Activated CD4-positive, alpha-beta T cell treated with anti-CD3 and anti-CD28 coated beads for 36 hours (primary cell): ENCODE measurements at places on chromosomes 3 and 15. TPM values are rescaled to one million over a fixed set of nuclear protein-coding genes. Genes with fewer than 3 reads are reported as not detected.

The CYP8B1 gene
- not detected for total RNA-seq

GRCh38 chr15:41494190-41494921 lies 682 bp downstream of the ITPKA start:
- DNase-seq: peak; percentile 73
- H3K4me1 ChIP-seq: peaks cover 35% of the 10 kb centered on the region
- H3K27me3 ChIP-seq: peaks cover 47% of the 10 kb centered on the region
- H3K36me3 ChIP-seq: peaks cover 2% of the 10 kb centered on the region
- peak overlapping the region; percentile 58 for H3K4me3 ChIP-seq

DNA sequence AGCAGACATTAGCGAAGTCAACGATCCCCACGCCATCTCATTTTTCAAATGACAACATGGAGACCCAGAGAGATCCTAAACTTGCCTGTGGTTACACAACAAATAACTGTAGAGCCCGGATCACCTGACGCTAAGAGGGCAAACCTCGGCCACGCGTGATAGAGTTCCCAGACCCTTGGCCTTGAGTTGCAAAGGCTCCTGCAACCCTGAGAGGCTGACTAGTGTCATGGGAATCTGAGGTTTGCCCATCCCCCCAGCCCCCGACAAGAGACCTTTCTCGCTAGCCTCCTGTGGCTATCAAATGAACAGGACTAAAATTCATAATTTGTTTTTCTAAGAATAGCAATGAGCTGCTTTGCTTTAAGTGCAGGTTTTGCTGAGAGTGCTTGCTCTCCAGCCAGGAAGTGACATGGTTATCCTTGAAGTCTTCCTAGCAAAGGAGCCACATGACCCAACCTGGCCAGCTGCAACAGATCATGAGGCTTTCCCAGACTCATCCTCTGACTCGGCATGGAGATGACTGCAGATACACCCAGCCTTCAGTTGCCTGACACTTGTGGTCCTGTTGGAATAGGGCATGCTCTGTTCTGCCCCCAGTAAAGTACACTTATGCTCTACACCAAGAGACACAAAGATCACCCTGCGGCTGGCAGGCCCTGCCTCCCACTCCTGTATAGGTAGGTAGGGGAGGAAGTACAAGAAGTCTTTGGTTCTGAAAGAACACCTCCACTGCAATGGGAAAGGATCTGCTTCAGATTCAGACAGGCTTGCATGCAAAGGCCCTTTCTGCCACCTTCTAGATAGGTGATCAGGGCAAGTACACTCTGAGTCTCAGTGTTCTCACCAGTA lies 36.0 kb downstream of the MCF2L2 start:
- H3K4me3 ChIP-seq: no peak overlapping the region
- no peak overlapping the region for H3K27ac ChIP-seq
- H3K27me3 ChIP-seq: no peaks in the 10 kb centered on the region
- peaks cover 2% of the 10 kb centered on the region for H3K4me1 ChIP-seq

DNA sequence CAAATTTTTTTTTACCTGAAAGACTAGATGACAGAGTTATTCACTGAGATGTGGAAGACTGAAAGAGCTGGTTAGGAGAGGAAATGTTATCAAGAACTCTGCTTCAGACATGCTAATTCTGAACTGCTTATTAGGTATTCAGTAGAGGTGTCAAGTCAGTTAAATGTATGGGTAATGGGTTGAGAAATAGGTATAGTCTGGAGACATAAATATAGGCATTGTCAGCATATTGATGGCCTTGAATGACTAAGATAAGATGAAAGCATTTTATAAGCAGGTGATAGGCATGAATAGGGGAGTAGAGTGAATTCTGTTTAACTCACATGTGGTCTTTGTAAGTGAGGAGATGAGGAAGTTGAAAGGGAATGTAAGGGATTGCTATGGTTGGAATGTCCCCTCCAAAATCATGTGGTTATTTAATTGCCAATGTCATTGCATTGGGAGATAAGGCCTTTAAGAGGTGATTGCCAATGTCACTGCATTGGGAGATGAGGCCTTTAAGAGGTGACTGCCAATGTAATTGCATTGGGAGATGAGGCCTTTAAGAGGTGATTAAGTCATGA lies 904.2 kb downstream of the CADM2 start:
- DNase-seq: no peak
- H3K4me1 ChIP-seq: no peaks in the 10 kb centered on the region
- no peak overlapping the region for H3K27ac ChIP-seq
- no peaks in the 10 kb centered on the region for H3K27me3 ChIP-seq

- no peaks in the 10 kb centered on the region for H3K36me3 ChIP-seq
- no peak overlapping the region for H3K4me3 ChIP-seq
- no peak overlapping the region for H3K27ac ChIP-seq
- peaks cover 1% of the 10 kb centered on the region for H3K27me3 ChIP-seq
- no peak for DNase-seq
Measured at GRCh38 chr3:61813636-61814035, 252.3 kb downstream of the PTPRG start.

- no peak overlapping the region for H3K27ac ChIP-seq
- H3K4me3 ChIP-seq: no peak overlapping the region
Measured at GRCh38 chr15:100308213-100308600, 33.6 kb downstream of the ADAMTS17 start.

The TASOR gene
- total RNA-seq: 56.8 TPM

- peaks cover 2% of the 10 kb centered on the region for H3K36me3 ChIP-seq
- DNase-seq: no peak
- H3K4me1 ChIP-seq: peaks cover 85% of the 10 kb centered on the region
- peak overlapping the region; percentile 90 for H3K27ac ChIP-seq
Measured at GRCh38 chr15:85404918-85405866, 24.8 kb downstream of the AKAP13 start.

- no peaks in the 10 kb centered on the region for H3K27me3 ChIP-seq
- DNase-seq: no peak
- peak overlapping the region; percentile 52 for H3K27ac ChIP-seq
- H3K36me3 ChIP-seq: peaks cover 52% of the 10 kb centered on the region
- peaks cover 10% of the 10 kb centered on the region for H3K4me1 ChIP-seq
- no peak overlapping the region for H3K4me3 ChIP-seq
Measured at GRCh38 chr3:14448756-14449727, 46.6 kb downstream of the SLC6A6 start.
